ENCODE measurements at places on chromosomes 7 and 10.

DNA sequence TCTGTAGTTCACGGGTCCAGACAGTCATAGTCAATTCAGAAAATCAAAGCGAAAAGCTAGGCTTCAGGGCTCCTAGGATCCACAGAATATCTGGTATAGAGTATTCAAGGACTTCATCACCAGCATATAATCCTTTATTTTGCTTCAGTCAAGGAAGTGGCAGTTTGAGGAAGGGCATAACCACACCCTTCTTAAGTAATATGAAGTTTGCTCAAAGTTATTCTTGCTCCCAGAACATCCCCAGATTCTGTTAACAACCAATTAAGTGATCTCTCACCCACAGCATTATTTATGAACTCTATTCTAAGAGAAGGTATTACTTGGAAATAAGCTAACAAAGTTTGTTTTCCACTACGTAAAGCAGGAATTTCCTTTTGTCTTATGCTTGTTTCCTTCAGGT lies 13.2 kb downstream of the CWF19L1 start:
- no peak for DNase-seq

- DNase-seq = no peak
Observed at GRCh38 chr7:98315318-98315993, 34.0 kb downstream of the BRI3 start.

DNA sequence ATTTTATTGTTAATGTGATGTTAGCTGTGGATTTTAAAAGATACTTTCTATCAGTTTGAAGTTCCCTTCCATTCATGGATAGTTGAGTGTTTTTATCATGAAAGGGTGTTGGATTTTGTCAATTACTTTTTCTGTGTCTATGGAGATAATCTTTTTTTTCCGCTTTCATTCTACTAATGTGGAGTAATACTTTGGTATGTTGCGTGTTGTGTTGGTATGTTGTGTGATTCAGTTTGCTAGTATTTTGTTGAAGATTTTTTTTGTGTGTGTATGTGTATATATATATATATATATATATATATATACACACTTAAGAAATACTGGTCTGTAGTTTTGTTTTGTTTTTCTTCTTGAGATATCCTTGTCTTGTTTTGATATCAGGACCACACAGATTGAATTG lies 100.3 kb downstream of the CCSER2 start:
- no peak for DNase-seq

GRCh38 chr7:139602143-139602722 lies 78.7 kb downstream of the CLEC2L start:
- DNase-seq = no peak

DNA sequence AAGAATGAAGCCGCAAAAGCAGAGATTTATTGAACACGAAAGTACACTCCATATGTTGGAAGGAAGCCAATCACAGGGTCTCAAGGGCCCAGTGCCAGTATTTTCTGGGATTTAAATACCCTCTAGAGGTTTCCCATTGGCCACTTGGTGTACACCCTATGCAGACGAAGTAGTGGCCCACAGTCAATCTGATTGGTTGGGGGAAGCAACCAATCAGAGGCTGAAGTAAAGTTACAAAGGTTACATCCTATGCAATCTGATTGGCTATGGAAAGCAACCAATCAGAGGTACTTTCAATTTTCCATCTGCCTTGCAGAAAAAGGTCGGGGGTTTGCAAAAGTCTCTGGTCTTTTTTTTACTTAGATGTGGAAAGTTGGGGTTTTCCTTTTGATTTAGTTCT lies 481.3 kb upstream of the NRP1 start:
- DNase-seq = no peak
